Hypothalamus (tissue), 51 donors: ENCODE measurements at places on chromosomes 5 and 9.

DNA sequence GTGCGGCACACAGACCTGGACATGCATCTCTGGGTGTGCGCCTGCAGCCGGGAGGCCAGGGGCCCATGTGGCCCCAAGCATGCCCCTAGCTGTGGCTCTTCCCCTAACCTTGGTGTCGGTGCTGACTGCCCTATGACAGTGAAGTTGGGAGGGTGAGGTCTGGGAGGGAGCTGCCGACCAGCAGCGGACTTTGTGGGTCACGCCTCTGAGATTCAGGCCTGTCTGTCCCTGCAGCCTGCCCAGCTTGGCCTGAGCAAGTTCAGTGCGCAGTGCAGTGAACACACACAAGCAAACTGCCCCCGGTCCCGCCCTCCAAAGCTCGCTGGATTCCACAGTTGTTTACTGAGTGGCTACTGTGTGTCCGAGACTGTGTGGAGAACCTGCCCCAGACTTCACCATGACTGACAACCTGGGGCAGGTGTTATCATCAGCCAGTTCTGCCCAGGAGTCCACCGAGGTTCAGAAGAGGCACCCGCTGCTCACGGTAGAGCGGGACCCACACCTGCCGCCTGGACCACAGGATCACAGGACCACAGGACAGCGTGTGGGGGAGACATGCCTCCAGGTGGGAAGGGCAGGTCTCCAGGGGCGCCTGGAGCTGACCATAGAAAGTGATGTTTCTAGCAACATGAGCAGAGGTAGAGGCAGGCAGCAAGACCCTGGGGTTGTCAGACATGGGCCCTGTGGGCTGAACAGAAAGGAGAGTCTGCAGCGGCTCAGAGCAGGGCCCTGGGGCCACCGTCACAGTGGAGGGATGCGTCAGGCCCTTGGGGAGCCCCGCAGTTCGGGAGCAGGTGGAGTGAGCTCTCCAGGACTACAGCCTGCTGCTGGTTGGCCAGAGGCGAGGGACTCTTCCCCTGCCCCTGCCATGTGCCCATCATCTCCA, 105.1 kb downstream of the PHF2 start:
- no peak for DNase-seq

DNA sequence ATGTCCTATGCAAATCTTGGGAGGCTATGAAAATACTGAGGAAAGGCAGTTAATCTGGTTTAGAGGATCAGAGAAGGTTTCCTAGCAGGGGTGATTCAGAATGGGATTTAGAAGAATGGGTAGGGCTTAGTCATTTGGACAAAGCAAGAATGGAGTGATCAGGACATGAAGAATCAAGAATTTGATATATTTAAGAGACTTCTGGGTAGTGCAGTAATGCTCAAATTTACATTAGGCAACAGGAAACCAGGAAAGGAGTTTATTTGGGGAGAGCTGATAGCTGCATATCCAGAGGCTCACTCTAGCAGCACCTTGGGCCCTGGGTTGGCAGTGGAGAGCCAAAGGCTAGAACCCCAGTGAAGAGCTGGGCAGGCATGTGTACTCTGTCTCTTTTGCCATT, 78.9 kb upstream of the PAPPA start:
- no peak for DNase-seq

- no peak for DNase-seq
Observed at GRCh38 chr9:127231666-127232065, 32.9 kb upstream of the GARNL3 start.

DNA sequence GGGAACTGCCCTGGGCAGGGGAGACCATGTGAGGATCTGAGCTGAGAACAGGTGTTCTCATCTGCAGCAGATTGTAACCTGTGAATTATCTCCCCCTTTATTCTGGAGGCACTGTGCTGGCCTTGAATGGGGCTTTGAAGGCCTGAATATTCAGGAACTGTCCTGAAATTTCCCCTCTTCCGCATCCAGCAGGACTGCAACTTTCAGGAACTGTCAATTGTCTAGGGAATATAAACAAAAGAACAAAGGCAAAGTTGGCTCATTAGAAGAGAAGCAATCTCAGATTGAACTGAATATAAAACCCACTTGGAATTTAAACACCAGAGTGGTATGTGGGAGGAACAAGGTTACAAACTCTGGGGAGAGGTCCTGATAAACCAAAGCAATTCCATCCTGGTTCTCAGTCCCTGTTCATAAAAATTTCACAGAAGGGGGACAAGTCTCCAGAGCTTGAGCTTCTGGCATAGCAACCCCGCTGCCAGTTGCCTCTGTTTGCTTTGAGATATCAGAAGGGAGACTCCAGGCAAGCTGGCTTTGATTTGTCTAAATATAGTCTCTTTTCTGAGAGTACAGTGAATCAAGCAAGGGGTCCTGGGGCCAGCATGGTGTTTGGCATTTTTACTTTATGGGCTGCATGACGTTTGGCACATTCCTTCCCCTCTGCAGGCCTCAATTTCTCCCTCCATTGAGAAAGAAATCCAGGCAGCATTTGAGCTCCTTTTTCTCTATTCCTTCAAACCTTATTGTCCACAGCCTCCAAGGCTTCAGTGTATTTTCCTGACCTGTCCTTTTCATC, 47.5 kb downstream of the ADRB2 start:
- DNase-seq = no peak

DNA sequence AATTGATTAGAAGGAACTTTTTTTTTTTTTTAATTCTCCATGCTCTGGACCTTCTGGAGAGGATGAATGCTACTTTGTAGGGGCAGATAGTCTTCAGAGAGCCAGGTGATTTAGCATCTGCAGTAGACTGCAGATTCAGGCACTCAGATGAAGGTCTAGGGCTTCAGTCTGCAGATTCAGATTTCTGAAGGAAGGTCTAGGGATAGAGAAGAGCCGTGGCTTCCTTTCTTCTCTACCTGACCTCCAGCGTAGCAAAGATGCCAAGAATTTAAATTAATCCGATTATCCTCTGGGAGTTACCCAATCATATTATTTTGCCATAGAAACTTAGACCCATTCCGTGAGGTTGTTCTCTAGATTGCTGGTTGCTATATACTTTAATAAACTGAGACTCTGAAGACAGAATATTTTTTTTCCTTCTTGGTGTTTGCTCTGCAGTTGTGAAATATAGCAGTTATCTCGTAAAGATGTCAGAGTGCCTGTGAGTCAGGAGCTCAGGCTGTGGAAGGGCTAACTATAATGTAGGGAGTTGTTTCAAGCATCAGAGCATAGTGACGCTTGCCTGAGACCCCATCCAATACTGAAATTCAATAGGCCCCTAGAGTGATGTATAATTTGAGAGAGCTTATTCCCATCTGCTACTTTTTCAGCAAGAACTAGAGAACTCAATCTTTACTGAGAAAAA, 132.7 kb upstream of the SLC12A2 start:
- DNase-seq = no peak

GRCh38 chr5:122419142-122419894, 107.3 kb downstream of the SNCAIP start:
- DNase-seq = no peak

- no peak for DNase-seq
Observed at GRCh38 chr5:12292610-12293204, 388.5 kb upstream of the CTNND2 start.

DNA sequence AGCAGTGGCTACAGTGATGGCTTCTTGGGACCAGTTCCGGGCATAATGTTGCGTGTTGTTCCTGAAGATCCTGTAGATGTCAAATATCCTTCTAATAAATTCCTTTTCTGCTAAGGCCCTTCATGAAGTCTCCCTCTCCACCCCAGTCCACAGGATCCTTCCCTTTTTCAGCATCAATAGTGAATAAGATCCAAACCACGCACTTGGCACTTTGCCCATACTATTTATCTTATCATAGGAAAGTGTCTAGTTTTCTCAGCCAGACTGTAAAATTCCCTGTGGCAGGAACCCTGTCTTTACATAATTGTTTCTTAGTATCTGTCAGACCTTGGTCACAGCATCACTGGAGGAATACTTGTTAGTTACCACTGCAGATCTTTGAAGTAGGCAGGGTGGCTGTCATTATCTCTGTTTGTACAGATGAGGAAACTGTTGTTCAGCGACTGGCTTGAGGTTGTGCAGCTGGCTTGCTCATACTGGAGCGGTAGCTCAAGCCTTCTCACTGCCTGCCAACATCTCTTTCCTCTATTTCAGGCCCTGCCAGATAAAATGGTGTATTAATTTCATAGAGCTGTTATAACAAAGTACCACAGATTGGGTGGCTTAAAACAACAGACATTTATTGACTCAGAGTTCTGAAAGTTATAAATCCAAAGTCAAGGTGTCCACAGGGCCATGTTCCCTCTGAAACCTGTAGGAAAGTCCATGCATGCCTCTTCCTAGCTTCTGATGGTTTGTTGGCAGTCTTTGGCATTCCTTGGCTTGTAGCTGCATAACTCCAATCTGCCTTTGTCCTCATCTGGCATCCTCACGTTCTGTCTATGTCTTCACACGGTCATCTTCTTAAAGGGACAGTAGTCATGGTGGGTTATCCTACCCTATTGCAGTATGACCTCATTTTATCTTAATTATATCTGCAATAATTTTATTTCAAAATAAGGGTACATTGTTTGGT, 33.5 kb upstream of the APC start:
- DNase-seq = no peak

- DNase-seq = no peak
Observed at GRCh38 chr5:113267361-113267900, 167.4 kb downstream of the TSSK1B start.

GRCh38 chr5:169838688-169839087, 141.6 kb downstream of the INSYN2B start:
- DNase-seq = no peak

DNA sequence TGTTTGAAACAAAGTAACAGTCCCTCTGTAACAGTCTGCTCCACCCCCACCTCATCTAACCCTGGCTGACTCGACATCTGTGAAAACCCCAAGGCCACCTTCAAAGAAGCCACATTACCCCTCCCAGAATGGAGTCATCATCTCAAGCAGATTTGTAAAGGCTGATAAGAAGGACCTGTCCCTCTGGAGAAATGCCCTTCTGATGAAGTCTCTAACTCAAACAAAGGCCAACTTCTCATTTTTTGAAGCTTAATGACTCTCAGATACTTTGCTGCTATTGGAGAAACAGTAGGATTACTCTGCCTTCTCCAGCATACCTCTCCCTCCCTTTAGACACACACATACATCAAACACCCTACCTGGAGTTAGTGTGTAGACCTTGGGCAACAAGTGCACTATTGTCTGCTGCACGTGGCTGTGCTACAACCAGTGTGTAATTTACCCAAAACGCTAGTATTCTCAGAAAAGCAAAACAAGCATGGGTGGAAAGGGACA, 5.3 kb upstream of the SUSD1 start:
- no peak for DNase-seq

DNA sequence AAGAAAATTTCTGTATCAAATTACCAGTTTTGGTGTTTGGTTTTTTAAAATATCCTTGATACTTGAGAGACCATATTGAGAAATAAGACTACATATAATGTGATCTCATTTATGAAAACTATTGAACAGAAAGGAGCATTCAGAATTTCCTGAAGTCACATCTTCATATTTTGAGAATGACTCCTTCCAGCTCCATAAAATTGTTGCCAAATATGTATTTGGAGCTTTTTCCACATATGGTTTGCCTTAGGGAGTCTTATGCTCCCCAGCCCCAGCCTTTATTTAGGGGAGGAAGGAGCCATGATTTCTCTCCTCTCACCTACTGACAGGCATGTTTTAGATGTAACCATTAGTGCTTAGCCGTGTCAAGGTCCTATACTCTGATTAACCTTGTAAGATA, 51.1 kb downstream of the GCNT1 start:
- DNase-seq = no peak
